Activated CD4-positive, CD25-positive, alpha-beta regulatory T cell treated with anti-CD3 and anti-CD28 coated beads, Interleukin-2, amount 50 U/mL, for 16 hours (primary cell): ENCODE measurements at places on chromosomes 16 and 17.

DNA sequence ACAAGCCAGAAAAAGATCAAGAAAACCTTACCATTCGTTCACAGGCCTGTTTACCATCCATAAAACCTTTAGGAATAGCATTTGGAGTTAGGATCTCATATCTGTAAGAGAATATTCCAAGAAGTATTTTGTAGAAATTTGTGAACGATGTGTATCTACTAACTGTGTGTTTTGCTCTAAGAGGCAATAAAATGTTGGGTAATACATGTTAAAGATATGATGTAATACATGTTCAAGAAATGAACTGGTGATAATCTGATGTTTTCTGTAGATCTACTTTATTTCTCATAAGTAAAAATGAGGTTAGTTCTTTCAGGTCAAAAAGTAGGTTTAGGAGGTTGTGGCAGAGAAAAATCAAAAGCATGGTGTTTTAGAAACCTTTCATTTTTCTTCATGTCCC, 83.2 kb downstream of the NDEL1 start:
- DNase-seq = no peak

DNA sequence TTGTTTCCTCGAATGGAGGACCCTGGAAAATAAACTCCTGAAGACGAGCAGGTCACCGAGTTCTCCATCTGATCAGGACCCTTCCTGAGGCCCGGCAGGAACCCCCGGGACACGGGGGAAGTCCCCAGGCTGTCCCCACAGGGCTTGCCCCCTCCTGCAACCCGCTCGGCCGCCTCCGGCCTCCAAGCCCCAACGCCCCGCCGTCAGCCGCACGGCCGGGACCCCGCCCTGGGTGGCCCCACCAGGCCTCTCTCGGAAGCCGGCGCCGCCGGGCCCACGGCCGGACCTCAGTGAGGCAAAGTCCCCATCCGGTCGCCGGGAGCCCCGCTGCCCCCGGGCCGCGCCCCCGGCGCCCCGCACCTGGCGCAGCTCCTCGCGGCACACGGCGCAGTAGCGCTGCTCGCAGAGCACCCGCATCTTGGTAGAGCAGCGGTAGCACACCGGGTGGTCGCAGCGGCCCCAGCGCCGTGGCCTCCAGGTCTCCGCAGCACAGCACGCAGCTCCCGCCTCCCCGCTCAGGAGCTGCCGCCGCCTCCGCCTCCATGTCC, 383 bp downstream of the ZNF598 start:
- DNase-seq = no peak

- DNase-seq = no peak
Observed at GRCh38 chr17:50861822-50862528, 4.2 kb downstream of the TOB1 start.

GRCh38 chr17:19656851-19657581, 8.5 kb downstream of the ALDH3A2 start:
- DNase-seq = no peak

DNA sequence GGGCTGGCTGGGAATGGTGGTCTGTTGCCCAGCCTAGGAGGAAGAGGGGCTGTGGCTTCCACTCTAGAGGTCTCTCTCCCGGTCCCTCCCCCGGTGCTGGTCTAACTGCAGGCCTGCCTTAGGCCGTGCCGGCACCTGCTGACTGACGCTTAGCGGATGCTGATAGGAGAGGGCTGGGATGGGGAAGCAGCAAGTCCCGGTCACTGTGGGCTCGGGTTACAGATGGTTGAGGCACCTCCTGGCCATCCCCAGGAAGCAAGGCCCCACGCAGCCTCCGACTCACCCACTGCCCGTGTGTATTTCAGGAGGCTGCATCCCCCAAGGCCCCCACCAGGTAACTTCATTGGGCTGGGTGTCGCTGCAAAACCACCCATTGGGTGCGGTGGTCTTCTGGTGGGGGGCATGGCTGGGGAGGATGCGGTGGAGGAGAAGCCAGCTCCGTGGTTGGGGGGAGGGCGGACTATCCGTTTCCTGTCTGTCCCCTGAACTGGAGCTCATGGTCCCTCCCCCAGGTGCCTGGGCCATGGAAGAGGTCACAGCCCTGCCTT, 278.9 kb downstream of the SEC14L1 start:
- DNase-seq = no peak

DNA sequence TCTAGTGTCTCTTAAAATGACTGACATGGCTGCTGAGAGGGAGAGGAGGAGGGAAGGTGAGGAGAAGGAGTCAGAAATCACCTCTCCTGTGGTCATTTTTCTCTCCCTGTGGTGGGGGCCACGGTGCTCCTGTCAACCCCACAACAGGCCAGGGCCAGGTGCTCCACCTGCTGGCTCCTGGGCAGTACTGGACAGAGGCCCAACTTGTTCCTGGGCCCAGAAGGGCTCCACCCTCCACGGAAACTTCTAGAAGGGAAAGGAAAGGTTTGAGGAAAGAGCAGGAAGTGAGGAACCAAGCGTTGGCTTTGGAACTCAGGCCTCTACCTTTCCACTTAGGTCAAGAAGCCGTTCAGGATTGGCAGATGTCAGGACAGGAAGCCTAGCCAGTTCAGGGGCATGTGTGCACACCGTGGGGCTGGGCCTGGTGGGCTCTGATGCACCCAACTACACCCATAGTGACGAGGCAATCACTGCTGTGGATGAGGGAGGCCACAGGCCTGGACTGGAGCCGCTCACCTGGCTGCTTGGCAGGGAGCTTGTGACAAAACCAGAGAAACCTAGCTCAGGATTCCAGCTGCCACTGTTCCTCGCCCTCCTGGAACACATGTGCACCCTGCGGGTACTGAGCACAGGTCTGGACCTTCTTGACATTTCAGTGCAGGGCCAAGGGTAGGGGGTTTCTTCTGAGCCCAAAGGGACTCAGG, 36.1 kb downstream of the WNT3 start:
- no peak for DNase-seq

DNA sequence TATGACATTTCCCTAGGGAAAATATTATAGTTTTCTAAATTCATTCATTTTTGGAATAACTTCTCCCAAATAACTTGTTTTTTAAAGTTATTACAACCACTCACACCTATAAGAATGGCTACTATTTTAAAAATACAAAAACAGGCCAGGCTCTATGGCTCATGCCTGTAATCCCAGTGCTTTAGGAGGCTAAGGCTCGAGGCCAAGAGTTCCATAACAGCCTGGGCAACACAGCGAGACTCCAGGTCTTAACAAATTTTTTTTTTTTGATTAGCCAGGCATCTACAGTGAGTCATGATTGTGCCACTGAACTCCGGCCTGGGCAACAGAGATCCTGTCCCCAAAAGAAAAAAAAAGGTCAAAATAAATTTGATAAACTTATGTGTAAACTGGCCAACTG, 43.6 kb upstream of the YPEL2 start:
- no peak for DNase-seq

- no peak for DNase-seq
Observed at GRCh38 chr17:75181110-75181509, 1.6 kb downstream of the SUMO2 start.

DNA sequence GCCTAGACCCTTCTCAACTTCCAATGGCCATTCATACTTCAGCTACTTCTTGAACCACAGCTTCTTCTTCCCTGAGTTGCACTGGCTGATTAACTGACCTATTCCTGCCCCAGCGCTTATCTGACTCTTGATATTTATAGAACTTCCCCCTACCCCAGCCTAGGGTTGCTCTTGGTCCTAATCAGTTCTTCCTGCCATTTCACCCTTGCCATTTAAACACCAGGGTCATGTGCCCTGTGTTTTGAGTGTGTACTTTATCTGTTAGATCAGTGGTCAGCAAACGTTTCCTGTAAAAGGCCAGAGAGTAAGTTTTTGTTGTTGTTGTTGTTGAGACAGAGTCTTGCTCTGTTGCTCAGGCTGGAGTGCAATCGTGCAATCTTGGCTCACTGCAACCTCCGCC, 82.4 kb upstream of the COX10 start:
- no peak for DNase-seq

- no peak for DNase-seq
Observed at GRCh38 chr17:44940317-44940716, 7.3 kb downstream of the KIF18B start.

DNA sequence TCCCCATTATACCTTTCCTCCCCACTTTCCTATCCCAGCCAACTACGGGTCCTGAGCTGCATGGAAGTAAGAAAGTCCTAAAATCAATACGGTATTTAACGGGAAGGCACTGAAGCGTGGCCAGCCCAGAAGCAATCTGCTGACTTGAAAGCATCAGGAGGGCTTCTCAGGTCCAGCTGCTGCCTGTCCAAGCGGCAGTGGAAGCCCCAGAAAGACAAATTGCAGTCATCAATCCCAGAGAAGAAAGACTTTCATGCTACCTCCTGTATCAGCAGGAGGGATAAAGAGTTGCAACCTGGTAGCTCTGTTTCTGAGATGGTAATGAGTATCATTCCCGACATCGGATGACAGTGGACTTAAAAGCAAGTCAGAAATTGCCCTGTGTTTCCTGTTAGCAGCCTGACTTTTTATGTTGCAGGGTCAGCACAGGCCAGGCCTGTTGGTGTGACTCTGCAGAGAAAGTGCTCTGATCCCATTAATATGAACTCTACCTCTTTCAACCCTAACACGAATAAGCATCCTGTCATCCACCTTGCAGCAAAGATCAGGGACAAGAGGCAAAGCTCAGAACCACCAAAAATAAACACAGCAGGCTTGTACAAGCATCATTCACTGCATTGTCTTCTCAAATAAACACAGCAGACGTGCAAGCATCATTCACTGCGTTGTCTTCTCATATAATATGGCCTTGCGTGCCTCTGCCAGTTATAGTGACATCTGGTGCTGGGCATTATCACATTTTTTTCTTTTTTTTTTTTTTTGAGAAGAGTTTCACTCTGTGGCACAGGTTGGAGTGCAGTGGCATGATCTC, 358.6 kb upstream of the CDH11 start:
- no peak for DNase-seq

GRCh38 chr17:32223703-32224102, 41.9 kb upstream of the RHBDL3 start:
- no peak for DNase-seq

DNA sequence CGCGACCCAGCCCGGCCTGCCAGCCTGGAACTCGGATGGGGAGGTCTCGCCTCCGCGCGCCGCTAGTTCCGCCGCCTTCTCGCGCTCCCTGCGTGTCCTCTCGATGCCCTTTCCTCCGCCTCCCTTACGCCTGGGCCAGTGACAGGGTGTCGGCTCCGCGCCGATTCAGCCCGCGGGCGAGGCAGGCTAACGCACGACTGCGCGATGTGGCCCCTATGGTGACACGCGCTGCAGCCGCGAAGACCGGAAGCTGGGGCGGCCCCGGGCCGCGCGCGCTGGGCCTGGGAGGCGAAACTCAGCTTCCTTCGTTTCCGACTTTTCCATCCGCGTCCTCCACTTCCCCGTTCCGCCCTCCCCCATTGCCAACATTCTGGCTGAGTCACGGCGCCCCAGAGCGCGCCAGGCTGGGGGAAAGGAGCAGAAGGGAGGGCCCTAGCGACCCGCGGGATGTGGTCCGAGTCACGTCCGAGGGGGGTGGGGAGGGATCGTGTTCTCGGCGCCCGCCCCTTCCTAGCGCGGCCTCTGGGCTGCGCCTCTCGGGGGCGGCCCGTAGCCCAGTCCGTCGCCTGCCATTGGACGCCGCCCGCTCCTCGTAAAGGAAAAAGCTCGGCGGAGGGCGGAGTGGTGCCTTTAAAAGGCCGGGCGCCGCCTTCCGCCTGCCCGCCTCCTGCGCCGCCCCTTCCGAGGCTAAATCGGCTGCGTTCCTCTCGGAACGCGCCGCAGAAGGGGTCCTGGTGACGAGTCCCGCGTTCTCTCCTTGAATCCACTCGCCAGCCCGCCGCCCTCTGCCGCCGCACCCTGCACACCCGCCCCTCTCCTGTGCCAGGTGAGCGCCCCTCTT, at the start of gene ALDOA:
Gene ALDOA, plus strand, starts transcription at position 659 of the 841 bp plus-strand sequence. CDS start 1,138 bp downstream, outside the sequence.
- peak; percentile 89 for DNase-seq

DNA sequence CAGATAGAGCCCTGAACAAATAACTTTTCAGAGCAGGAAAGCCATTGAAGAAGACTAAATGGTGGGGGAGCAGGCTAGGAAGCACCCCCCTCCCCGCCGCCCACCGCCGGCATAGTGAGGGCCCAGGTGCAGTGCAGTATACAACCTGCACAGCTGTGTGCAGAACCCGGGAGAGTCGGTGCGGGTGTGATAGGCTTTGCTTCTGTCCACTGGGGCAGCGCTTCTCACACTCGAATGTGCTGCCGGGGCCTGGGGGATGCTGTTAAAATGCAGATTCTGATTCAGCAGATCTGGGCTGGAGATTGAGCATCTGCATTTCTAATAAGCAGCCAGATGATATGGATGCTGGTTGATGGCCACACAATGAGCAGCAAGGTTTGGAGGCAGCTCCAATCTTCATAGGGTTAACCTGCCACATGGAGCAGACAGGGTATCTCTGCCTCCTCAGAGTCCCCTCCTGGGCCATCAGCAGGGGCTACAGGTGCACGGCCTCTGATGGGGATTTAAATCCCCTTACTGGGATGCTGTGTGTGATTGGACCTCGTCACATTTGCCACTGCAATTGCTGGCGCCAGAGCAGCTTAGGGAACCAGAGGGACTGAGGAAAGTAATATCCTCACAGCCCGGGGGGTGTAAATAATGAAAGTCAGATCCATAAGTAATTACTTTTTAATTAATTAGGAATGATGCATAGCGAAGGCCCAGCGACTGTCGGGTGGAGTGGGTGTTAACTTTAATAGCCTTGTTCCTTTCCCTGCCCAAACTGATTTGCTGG, 172.0 kb upstream of the RPL38 start:
- DNase-seq = no peak

DNA sequence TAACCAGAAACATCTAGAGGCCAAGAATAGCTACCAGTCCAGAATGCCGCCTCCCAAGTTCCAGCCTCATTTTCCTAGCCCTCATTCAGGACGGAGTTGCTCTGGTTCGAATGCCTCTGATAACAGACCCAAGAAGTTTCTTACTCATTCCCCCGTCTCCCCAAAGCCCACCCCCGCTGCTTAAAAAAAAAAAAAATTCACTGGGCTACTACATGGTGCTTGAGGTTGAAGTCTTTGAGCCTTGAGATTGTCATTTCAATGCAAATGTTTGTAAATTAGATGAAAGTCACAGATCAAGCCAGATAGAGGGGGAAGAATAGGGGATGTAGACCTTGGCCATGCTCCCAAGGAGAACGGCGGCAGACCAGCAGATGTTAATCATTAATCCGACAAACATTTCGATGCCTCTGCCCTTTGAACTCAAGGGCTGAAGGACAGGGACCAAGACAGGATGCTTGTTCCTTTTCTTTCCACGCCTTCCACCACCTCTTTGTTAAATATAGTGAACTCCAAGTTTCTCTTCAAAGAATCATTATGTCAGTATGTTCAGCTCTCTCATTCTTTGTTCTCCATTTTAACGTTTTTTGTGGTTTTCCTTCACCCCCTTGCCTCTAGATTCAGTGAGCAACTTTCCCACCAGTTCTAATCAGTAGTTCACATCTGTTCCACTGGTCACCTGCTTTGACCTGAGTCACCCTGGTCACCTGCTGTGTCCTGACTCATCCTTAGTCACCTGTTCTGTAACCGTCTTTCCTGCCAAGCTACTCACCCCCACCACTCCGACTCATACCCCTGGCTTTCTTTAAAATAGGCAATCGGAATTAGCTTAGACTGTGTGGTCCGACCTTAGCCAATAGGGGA, 190.3 kb downstream of the CPPED1 start:
- DNase-seq = no peak
